SJCRH30 (cell line): ENCODE measurements at places on chromosomes 16 and 17.

- peak; percentile 52 for DNase-seq
These were observed 459.8 kb downstream of the PMP22 start for GRCh38 chr17:14805348-14805747.

DNA sequence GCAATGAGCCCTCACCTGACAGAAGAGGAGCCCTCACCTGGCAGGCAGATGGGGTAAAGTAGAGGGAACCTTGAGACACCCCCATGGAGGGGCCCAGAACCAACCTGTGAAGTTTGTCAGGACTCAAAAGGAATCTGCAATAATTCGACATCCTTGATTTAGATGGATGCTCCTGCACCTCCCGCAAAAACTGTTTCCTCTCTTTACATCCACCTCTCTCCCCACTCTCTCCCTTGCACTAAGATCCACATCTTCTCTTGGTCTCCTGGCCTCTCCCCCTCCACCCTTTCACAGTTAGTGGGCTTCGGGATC lies 34.9 kb upstream of the RBFOX3 start:
- no peak for DNase-seq

GRCh38 chr17:71032746-71033273 lies 863.5 kb downstream of the KCNJ2 start:
- DNase-seq, result no peak

DNA sequence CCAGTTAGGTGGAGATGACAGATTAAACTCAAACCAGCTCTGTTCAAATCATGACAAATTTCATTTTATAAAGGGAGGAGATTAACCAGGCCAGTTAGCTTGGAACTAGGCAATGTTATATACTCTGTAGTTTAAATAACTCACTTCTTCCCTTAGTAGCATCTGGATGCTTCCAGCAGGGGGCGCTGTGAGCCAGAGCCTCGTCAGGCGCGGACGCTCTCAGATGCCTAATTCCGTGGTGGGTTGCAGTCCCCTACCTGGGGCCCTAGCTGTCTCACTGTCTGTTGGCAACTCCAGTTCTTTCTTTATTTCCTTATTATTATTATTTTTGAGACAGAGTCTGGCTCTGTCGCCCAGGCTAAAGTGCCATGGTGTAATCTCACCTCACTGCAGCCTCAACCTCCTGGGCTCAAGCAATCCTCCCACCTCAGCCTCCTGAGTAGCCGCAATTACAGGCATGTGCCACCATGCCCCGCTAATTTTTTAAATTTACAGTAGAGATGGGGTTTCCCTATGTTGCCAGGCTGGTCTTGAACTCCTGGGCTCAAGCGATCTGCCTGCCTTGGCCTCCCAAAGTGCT lies 17.3 kb upstream of the WFDC1 start:
- peak; percentile 74 for DNase-seq

DNA sequence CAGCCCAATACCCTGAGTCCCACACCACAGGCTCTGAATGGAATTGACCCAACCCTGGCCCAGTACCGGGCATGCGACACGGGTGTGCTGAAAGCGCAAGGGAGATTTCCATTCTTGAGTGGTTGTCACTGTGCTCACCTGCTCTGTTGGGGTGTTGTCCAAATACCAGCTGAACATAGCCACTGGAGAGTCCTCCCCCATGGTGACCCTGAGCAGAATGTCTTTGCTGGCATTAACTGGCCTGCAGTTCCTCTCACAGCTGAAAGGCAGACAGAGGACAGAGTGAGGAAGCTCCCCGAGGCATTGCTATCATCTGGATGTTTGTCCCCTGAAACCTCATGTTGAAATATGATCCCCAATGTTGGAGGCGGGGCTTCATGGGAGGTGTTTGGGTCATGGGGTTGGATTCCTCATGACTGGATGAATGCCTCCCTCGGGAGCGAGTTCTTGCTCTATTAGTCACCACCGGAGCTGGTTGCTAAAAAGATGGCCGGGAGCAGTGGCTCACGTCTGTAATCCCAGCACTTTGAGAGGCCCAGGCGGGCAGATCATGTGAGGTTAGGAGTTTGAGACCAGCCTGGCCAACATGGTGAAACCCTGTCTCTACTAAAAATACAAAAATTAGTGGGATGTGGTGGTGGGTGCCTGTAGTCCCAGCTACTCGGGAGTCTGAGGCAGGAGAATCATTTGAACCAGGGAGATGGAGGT lies 57.3 kb upstream of the BCO1 start:
- DNase-seq, result peak; percentile 88

DNA sequence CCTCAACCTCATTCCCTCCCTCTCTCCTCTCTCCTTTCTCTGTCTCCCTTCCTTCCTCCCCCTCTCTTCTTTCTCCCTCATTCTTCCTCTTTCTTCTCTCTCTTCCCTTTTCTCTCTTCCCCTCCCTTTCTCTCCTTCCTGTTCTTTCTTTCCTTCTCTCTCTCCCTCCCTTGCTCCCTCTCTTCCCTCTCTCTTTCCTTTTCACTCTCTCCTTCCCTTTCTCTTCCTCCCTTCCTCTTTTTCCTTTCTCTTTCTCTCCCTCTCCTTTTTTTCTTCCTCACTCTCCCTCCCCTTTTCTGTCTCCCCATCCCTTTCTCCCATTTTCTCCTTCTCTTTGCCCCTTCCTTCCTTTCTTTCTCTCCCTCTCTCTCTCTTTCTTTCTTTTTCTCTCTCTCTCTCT lies 7.9 kb upstream of the ELAC2 start:
- no peak for DNase-seq

GRCh38 chr16:79792664-79793351 lies 192.3 kb upstream of the MAF start:
- DNase-seq, result peak; percentile 20

DNA sequence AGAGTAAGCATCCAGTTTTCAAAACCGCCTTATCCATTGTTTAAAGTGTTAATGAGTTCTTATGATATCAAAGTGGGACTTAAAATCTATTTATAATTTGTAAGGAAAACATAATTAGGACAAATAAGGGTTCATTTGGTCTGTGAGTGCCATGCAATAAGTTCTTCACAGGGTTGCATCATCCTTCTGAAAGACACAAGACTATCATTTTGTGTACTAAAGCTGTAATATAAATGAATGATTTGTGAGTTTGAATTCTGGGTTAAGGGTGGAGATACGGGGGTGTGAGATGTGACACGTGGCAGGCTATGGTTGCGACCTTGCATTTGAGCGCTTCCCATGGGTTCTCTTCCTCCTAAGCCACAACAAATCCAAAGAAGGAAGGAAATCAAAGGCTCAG lies 6.8 kb downstream of the GAN start:
- no peak for DNase-seq

DNA sequence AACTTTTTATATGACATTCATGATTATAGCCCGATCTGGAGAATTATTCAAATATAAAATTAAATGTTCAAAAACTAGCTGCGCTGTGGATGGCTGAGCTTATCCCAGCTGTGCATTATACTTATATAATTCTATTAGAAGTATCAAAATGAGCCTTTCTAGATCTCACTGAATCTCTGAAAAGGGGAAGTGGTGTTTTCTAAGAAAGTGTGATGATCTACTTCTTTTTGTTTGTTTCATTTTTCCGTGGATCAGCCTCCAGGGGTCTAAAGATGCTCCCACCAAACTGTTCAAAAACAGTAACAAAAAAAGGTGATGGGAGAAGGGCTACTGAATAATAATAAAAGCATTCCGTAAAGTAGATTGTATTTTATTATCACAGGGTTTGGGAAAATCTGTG lies 411.3 kb upstream of the PSMD7 start:
- no peak for DNase-seq

GRCh38 chr17:29918922-29919856 lies 10.8 kb downstream of the SSH2 start:
- no peak for DNase-seq

DNA sequence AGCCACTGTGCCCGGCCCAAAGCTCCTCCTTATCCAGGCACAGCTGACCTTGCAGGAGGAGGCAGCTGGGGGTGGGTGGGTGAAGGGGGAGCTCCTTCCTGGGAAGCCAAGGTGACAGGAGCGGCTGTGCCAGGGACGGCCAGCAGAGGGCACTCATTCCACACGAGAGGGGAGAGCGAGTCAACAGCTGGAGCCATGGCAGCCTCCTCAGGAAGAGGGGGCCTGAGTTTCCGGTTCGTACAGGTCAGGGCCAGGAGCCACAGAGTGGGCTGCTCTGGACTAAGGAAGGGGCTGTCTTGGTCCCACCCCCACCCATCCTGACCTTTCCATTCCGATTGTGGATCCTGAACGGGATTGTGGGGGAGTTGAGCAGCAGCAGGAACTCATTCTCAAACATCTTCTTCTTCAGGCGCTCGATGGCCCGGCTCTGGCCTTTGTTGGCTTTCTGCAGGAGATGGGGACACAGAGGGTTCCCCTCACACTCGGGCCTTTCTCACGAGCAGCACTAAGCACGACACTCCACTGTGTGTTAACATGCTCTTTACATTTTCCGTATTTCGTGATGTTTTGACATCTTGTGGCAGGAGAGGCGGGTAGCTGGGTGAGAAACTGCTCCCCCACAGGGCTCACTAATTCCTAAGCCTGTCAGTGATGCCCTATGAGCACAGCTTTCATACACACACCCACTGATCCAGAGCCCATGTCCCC lies 61.6 kb downstream of the TIMM22 start:
- DNase-seq, result peak; percentile 77

DNA sequence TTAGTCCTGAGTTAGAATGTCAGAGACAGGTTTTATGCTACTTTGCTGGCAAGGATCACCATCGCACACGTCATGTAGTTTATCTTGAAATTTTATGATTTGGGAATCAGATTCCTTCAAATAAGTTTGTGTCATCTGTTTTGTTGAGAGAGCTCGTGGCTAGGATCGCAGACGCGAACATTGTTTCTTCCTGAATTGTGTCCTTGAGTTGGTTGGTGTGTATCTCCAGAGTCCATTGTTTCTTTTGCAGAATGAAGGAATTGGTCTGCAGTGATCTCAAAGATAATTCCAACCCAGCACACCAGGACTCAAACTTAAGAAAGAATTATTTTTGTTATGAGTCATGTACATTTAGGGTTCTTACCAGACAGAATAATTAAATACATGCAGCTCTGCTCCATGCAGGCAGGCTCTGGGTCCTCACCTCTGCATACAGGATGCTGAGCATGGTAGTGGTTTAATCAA lies 51.6 kb downstream of the PRKCA start:
- no peak for DNase-seq

DNA sequence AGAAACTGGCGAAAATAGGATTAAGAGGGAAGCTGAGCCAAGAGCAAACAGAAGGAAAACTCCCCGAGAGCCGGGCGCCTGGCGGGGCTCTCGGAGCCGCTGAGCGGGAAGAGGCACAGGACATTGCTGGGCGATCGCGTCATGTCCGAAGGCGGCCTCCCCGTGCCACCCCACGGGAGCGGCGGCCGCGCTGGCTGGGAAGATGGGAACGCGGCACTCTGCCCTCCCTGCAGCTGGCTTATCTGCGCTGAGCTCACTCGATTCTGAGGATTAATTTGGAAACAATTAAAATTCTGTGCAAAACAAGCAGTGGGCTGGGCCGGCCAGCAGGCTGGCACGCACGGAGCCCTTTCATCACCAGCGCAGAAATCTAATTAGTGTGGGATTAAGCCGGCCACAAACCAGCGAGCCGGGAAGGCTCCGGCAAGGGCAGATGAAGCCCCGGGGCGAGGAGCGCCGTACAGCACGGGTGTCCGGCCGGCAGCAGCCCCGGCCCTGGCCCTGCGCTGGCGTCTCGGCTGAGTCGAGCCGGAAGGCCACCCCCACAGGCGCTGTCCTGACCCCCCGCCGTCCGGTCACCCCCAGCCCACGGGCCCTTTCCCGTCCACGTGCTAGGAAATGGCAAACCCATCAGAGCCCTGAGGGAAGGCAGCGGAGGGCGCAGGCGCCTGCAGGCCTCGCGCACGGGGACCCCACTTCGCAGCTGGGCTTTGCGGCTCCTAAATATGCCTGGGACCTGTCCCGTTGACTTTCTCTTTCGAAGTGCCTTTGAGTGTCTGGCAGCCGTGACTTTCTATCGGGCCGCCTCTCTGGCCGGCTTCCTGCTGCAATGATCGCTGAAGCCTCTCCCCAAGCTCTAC lies 37.9 kb downstream of the SOX8 start:
- DNase-seq, result peak; percentile 91

- DNase-seq, result no peak
These were observed 83.7 kb upstream of the CRHR1 start for GRCh38 chr17:45700171-45701090.

GRCh38 chr17:68512960-68513474 lies 787 bp downstream of the PRKAR1A start:
- DNase-seq, result peak; percentile 59

DNA sequence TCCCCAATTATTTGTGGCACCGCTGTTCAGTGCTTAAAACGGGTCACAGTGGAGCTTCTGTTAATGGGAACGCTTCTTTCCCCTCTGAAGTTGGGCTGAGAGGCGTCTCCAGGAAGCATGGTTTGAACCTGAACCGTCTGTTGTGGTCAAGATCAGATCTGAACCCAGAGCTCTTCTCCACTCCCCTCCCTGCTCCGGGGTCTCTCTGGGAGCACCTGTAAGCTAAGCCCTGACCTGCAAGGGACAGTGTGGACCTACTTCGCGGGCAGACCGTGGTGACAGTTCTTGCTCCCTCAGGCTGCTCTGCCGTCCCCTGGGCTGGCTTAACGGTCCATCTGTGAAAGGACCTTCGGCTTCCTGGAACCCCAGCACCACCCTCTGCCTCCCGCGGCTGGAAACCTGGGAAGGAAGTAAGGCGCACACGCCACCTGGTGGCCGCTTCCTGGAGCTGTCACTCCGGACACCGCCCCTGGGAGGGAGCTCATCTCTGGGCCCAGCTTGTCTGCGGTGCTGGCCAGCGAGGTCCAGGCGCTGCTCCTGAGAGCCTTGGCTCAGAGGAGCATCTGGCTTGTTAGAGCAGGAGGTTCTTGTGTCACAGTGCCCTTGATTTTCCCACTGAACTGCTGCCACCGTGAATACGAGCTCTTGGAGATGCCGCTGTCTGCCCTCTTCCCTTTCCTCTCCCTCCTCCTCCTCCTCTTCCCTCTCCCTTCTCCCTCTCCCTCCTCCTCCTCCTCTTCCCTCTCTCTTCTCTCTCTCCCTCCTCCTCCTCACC lies 518.5 kb upstream of the EEF2KMT start:
- DNase-seq, result peak; percentile 67

DNA sequence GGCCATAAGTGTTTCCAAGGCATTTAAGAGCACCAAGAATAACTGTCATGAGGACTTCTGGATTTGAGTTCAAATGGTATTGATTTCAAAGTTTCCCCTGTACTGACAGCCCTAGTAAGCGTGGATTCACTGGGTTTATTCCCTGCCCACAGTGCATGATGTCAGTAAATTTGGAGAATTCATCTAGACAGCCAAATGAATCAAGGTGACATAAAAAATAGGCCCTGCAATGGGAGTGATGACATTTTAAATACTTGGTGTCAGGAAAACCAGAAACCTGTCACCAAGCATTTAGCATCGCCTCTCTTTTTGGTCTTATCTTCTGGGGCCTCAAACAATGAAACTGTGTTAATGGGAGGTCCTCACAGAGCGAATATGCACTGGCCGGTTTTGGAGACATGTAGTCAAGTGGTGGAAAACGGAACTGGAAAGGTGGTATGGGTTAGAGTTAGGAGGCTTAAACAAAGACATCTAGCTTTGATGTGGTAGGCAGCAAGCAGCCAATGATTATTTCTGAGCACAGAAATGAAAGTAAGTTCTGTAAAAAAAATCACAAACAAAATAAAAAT lies 29.1 kb downstream of the COG4 start:
- DNase-seq, result no peak
